ENCODE measurements at places on chromosomes 11 and 22.

DNA sequence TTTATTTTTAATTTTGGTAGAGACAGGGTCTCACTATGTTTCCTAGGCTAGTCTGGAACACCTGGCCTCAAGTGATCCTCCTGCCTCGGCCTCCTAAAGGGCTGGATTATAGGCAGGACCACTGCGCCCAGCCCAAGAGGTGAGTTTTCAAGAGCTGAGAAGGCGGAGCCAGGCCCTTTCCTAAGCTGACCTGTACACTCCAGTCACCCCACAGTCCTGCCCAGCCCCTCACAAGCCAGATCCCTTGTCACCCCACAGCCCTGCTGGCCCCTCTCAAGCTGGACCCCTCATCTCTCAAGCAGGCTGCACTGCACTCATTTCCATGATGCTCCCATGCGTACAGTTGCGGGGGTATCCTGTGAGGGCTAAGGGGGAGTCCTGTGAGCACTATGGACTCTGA, 2.9 kb downstream of the DENND6B start:
- DNase-seq, result no peak

- no peak for DNase-seq
Measured at GRCh38 chr22:39240831-39241793, 3.7 kb downstream of the PDGFB start.

DNA sequence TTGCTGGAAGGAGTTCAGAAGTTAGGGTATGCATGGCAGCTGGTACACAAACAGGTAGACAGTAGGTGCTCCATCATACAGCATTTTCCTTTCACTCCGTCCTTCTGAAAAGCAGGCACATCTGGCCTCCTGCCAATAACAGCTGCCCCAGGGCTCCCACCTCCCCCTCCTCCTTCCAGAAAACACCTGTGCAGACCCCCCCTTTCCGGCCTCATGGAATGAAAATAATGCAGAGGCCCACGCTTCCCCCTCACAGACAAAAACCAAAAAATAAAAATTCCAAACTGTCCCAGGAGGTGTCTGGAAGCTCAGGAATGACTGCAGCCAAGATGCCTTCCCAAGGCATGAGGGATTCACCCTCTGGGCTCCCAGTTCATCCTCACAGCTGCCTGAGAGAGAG, 185.5 kb downstream of the MN1 start:
- DNase-seq, result no peak

- DNase-seq, result no peak
Measured at GRCh38 chr22:48528221-48528915, 1299.3 kb downstream of the BRD1 start.

- DNase-seq, result no peak
Measured at GRCh38 chr22:20951932-20952380, 15.1 kb upstream of the AIFM3 start.

- no peak for DNase-seq
Measured at GRCh38 chr11:13120691-13121090, 111.6 kb downstream of the RASSF10 start.

- no peak for DNase-seq
Measured at GRCh38 chr11:19080579-19080993, 20.1 kb upstream of the MRGPRX2 start.

GRCh38 chr11:36469063-36469462, 41.0 kb downstream of the TRAF6 start:
- DNase-seq, result no peak

GRCh38 chr11:86548271-86548917, 124.0 kb downstream of the ME3 start:
- DNase-seq, result no peak

DNA sequence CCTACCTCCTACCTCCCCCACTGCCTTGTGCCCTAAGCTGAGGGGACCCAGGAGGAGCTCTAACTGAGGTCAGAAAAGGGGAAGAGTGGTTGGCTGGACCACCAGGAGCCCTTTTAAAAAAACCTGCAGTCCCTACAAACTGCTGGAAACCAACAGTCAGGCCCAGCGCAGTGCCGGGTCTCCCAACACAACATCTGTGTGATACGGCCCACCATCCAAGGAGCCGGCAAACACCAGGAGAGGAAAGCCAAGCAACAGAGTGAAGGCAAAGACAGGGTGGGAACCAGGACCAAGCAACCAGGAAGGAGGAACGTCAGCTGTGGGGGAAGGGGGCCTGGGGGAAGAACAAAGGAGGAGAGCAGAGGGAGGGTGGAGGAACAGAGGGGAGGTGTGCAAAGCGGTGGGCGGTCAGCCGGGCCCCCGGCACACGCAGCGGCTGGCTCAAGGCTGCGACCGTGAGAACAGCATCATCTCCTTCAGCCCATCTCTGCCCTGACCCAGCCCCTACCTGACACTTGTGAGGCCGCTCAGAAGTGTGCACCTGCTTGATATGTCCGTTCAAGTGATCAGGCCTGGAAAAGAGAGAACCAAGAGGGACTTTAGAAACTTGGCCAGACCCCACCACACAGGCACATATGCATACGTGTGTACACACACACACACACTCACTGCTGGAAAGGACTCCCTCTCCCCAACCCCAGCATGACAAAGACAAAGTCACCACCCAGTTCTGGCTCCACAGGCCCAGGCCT, 3.6 kb downstream of the PATZ1 start:
- no peak for DNase-seq

DNA sequence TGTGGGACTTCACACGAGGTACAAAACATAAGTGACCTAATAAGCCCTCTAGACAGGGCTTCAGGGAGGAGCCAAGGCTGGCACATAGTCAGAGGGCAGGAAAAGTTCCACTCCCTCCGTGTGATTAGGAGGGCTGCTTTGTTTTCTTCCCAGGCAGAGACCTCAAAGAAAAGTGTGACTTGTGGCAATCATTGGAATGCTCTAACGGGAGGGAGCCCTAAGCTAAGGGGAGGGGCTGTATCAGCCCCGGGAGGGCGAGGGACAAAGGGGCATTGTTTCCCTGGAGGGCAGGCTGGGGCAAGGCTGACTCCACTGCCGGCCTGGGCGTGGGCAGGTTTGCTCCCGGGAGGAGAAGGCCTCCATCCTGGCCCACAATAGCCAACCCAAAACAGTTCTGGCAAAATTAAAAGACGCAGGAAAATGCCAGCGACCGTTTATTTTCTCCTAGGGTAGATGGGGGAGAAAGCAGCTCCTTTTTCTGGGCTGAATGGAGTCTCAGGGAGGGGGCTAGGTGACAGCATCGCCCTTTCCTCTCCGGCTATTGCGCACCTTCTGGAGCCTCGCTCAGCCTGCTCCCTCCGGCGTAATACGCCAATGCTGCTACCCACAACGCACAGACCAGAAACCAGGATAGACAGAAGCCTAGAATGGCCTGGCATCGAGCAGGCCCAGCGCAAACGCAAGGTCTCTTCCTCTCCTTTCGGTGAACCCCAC, 60.2 kb downstream of the ENDOD1 start:
- peak; percentile 39 for DNase-seq

- no peak for DNase-seq
Measured at GRCh38 chr11:79564288-79564925, 123.6 kb upstream of the TENM4 start.

- DNase-seq, result no peak
Measured at GRCh38 chr11:50074161-50074560, 41.5 kb downstream of the OR4C45 start.

- no peak for DNase-seq
Measured at GRCh38 chr11:60992842-60993409, 21.4 kb downstream of the CD6 start.

DNA sequence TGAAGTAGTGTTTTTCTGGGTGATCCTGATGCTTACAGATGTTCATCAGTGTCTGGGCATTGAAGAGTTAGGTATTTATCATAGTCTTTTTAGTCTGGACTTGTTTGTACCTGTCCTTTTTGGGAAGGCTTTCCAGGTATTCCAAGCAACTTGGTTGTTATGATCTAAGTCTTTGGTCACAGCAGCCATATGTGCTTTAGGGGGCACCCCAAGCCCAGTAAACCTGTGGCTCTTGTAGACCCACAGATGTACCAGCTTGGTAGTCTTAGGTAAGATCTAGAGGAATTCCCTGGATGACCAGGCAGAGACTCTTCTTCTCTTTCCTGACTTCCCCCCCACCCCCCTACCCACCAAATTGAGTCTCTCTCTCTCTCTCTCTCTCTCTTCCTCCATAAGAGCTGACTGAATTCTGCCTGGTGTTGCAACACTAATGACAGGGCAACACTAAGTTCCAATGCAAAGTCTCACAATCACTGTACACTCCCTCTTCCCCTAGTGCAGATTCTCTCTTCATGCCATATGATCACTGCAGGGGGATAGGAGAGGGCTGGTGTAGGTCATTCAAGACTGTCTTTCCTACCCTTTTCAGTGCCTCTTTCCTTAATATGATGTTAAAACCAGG, 24.5 kb upstream of the MMP8 start:
- no peak for DNase-seq

DNA sequence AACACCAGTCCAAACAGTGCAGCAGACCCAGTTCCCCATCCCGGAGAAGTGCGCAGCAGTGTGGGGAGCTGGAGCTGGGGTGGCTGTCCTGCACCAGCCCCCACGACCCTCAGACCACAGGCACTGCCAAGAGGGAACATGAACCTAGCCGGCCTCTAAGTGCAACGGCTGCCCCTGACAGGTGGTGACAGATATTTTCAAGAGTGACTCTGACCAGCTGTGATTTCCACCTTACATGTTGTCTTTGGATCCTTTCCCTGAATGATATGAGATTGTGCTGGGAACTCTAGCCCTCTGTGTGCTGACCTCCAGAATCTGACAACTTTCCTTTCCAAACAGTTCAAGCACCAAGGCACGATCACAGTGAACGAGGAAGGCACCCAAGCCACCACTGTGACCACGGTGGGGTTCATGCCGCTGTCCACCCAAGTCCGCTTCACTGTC, 12.6 kb downstream of the SERPIND1 start:
- no peak for DNase-seq

GRCh38 chr11:109512249-109512648, 90.3 kb downstream of the C11orf87 start:
- DNase-seq, result no peak

DNA sequence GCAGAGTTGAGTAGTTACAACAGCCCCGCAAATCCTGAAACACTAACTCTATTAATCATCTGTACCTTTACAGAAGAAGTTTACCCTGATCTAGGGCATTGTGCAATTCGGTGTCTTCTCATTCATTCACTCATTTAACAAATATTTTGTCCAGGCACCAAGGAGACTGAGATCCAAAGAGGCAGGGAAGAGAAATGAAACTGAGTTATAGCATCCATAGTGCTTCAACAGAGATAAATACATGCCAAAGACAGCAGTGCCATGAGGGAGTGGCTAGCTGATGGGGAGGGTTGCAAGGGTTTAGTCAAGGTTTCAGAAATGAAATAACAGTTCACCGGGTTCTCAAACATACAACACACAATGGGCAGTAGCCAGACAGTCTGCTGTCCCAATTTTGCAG, 40.2 kb upstream of the MTNR1B start:
- DNase-seq, result no peak

GRCh38 chr11:86463120-86463519, 88.4 kb downstream of the CCDC81 start:
- no peak for DNase-seq

- no peak for DNase-seq
Measured at GRCh38 chr11:46321757-46322156, 25.5 kb upstream of the DGKZ start.

GRCh38 chr22:50548040-50548920, 2.6 kb downstream of the KLHDC7B start:
- no peak for DNase-seq

DNA sequence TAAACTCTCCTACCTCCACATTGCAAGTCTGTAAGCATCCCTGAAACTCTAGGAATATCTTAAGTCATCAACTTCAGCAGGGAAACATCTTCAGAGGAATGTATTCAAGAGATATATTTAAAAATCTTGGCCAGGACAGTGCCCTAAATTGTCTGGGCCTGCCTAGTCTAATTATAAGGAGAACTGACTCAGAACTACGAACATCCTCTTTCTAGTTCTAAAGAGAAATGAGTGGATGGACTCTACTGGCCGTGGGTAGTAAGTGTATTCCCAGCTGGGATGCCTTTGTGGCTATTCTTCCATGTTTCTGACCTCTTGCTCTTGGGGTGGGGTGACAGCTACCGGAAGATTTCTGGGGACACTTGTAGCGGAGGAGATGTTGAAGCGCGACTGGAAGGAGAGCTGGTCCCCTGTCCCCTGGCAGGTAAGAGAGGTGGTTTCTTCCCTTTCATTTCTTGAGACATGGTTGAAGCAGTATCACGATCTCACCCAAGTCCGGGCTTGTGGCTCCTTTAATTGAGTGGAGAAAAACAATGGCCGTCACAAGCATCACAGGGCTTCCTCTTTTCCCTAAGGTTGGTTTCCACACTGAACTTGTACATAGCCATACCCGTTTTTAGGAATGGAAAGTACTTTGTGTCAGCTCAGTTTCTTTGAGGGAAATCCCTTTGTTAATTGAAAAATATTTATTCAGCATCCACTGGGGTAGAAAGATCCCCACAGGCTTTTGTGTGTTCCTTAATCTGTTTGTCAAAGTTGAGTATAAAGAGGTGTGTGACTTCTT, 97.7 kb upstream of the SORL1-AS1 start:
- no peak for DNase-seq

DNA sequence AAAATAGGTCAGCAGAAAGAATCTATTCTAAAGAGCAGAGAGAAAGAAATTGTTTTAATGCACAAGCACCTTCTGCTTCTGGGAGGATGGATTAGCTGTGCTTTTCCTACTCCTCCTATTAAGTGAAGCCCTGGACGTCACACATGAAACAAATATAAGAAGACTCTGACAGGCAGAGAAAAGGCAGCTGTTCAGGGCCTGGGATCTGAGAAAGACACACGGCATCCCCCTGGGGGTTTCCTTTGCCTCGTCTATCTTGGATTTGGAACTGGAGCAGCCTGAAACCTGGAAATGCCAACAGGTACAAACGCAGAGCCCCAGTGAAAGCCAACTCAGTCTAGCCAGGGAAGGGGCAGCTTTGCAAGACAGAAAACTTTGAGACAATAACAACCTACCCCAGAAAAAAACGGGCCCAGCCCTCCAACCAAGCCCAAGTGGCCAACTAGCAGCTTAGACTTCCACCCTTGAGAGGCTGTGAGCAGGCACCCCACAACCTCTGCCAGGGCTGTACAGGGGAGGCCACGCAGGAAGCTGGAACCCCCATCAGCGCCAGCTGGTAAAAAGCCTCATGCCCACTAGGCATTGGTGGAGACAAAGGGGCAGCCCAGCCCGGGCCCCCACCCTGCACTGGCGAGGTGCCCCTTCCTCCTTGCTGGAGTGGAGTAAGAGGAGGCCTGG, 7.3 kb downstream of the CERK start:
- no peak for DNase-seq

DNA sequence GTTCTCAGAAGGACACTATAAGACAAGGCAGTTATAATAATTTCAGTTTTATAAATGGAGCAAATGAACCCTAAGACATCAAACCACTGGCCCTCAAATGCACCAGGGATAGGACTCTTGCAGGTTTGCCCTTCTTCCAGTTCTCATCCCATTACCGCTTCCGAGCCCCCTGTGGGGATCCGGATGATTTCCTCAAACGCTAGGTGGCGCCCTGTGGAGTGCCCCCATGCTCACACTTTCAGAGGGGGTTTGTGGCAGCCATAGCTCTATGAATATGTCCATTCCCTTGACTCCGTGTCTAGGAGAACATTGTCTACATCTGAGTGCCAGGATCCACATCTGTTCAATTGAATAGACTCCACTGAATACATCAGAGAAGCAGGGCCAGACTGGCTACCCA, 816.3 kb downstream of the NTM start:
- no peak for DNase-seq
